AG10803 (cell line): ENCODE measurements at places on chromosomes 6 and 20.

DNA sequence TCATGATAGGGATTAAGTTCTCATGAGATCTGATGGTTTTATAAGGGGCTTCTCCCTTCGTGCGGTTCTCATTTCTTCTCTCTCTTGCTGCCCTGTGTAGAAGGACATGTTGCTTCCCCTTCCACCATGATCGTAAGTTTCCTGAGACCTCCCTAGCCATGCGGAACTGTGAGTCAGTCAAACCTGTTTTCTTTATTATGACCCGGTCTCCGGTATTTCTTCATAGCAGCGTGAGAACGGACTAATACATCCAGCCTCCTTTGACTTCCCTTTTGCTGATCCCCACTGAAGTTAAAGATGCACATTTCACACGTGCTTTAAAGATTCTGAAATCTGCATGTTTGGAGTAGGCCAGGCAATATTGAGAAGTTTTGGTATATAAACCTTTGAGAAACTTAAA lies 543.1 kb downstream of the PRKN start:
- DNase-seq = no peak

DNA sequence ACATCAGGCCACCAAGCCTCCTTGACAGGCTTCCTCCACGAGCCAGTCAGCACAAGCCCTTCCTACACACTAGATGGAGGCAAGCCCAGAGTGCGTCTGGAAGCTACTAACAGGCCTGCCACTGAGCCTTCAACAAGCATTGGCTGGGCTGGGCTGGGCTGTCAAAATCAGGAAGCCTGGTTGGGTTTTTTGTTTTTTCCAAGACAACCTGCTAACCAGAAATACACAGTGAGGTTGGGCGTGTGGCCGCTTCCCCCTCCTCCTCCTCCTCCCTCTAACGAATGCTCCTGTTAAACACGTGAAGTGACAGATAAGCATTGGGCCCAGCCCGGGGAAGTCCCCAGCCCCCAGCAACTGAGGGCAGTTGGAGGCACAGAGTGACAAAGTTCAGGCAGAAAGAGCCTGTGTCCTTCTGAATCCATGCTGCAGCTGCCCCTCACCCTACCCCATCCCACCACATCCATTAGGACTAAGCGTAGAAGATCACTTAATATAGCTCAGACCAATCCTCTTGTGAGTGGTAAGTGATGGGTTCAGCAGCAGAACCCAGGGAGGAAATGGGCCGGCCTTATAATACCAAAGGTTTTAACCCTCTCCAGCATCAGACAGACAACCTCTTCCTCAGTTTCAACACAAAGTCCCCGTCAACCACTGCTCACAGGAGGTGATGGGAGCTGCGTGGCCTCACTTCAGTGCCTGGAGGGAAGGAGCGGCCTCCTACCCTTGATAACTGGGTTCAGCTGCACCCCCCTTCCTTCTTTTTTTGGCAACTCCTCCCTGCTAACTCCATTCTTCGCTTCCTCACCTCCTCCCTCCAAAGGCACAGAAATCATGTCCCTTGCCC lies 1.1 kb downstream of the NFATC2 start:
- DNase-seq = peak; percentile 78

DNA sequence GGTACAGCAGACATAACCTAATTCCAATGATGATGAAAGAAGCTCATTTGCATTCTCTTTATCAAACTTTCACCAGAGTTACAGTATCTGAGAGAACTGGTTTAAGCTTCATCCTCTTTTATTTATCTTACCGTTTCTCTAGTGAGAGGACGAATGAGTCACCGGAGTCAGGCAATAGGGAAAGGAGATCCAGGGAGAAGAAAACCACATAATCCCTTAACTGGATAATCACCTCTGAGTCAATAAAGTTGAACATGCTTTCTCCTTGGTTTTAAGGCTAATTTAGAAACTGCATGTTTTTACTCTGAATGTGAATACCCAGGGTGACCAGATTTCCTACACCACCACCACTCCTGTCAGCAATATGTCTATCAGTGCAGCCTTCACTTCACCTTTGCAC lies 313.7 kb upstream of the TBX18 start:
- peak; percentile 88 for DNase-seq

GRCh38 chr6:165013701-165014100 lies 295.7 kb downstream of the C6orf118 start:
- DNase-seq = peak; percentile 57

DNA sequence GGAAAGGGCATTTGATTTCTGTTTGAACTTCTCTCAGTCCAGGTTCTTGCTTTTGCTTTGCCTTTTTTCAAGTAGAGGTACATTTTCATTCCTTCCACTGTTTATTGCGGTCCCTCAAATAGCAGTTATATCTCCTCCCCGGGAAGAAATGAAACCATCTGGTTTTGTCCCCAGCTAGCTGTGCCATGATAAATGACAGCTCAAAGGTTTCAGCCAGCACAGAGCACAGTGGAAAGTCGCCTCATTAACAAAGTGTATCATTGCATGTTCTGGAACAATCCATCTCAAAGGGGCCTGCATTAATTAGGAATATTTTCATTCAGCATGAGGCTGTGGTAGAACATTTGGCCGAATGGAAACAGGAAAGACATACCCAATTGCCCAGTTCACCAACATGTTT lies 146.0 kb downstream of the EDN3 start:
- no peak for DNase-seq

- peak; percentile 20 for DNase-seq
These were observed 69.5 kb downstream of the ZFAND3 start for GRCh38 chr6:37889051-37889450.

DNA sequence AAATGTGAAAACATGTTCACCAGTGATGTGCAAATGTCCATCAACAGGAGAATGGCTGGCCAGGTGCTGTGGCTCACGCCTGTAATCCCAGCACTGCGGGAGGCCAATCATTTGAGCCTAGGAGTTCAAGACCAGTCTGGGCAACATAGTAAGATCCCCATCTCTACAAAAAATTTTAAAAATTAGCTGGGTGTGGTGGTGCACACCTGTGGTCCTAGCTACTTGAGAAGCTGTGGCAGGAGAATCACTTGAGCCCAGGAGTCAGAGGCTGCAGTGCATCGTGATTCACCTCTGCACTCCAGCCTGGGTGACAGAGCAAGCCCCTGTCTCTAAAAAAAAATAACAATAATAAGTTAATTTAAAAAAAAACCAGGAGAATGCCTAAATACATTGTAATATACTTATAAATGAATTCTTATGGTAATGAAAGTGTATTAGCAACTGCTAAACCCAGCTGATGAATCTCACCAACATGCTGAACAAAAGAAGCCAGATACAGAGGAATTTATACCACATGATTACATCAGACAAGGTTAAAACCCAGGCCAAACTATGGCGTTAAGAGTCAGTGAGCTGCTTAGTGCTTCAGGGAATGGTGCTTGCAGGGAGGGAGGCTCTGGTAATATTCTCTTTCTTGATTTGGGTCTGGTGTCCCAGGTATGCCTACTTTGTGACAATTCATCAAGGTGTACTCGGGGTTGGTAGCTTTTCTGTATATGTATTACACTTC lies 36.4 kb downstream of the RPP40 start:
- DNase-seq = peak; percentile 67

DNA sequence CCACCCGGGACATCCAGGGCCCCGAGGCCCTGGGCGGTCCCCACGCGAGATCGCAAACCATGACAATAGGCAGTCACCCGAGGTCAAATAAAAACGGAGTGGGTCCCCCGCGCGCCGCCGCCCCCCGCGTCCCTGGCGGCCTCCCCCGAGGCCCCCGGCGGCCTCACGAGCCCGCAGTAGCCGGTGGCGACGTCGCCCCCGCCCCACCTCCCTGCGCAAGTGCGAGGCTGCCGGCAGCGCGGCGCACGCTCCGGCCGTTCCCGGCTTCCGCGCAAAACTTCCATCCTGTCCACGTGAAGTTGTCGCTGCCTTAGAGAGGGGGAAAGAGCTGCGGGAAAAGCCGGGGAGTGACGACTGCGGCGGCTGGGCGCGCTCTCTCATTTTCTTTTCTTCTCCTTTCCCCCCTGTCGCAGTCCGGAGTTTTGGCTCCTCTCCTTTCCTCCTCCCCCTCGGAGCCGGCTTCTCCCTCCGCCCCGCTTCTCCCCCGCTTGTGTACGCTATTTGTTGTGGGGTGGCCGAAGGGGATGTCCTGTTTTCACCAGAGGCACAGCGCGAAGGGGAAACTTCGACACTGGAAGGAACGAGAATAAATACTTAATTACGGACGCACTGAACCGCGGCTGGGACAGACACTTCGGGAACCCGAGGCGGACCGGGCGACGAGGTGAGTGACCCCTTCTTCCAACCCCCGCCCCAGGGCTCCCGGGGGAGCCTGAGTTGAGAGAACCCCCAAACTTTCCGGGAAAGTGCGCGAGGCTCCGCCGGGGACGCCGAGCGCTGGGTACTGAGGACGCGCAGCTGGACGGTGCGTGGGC lies at the start of gene EYA4:
EYA4 (plus strand) TSS at position 272 of the 815 bp plus-strand sequence. CDS start 33,424 bp downstream, outside the sequence.
- no peak for DNase-seq

- DNase-seq = peak; percentile 85
These were observed 253.2 kb downstream of the UST start for GRCh38 chr6:148999929-149000468.

DNA sequence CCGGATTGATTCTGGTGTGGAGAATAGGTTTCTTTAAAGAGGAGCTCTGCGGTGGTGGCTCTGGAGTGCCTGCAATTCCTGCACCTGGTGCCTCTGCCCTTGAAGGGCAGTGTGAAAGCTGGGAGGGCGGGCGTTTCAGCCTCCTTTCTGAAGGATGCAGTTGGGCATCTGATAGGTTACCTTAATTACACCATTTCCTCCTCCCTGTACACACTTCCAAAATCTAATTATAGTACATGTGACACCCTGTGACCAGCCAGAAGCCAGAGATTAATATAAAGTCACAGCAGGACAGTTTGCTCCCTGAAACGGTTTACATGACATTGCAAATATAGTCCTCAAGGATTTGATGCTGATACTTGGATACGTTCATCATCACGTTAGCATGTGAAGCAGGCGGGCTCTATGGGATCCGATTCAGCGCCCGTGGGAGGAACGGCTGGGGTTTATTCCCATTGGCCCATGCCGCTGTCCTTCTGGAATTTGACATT lies 548.2 kb downstream of the QKI start:
- DNase-seq = no peak

DNA sequence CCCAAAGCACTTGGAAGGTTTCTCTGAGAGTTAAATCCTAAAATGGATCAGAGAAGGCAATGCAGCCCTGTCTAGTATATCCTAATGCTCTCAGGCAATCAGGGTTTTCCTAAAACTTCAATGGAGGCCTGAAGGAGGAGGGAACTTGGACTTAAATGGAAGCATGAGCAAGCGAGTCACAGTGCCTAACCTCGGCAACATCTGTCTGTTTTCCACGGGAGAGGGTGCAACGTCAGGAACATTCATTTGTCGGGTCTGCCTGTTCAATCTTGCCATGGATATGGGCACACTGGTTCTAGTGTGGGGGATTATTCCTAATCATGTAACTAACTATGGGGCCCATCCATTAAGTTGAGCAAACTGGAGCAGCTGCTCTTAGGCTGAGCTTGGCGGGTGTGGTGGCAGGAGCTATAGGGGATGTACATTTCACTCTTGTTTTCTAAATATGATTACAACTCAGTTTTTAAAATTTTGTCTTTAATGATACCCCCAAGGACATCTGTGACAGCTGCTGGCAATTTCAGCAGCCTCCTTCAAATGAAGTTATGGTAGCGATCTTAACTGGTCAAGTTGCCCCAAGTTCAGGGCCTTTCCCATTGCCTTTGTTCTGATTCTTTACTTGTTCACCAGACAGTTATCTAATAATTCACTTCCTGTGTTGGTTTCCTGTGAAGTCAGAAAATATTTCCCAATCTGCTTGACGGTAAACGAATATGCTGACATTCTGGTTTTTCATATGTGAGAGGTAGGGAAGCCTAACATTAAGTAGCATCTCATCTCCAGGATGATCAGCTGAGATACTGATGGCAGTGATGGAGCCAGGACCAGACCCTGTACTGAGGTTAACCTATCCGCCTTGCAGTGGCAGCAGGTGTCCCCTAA lies 21.6 kb downstream of the DSE start:
- DNase-seq = no peak

GRCh38 chr6:36717231-36717825 lies 19.7 kb downstream of the RAB44 start:
- no peak for DNase-seq

DNA sequence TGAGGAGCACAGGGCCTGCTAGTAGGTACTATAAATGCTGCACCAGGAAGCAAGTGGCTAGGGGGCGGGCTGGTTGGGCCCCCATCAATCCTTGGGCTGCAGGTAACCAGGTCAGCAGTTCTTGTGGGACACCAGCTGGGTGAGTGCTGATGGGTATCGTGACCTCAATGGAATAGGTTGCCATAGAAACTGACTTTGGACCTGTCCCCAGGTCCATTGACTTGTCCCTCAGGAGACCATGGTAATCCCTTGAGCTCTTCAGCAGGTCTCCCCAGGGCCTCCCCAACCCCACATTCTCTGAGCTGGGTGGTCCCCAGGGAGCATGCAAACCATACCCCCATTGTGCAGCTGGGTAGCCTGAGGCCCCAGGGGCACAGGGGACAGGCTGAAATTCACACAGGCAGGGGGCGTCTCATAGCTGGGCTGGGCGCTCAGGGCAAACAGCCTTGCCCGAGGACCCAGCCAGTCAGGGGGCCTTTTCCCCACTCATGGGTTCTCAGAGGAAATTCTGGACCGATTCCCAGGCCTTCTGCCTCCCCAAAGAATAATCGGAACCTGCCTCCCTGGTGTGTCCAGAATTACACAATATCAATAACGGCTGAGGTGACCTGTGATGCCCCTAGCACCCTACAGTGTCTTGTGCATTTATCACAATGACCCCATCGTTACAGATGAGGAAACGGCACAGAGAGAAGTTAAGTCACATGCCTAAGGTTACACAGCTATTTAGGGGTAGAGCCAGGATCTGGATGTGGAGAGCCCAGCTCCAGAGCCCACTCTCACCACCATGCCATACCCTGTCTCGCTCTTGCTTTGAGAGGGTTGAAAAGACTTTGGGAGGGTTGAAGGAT lies 35.9 kb downstream of the SRC start:
- DNase-seq = no peak

DNA sequence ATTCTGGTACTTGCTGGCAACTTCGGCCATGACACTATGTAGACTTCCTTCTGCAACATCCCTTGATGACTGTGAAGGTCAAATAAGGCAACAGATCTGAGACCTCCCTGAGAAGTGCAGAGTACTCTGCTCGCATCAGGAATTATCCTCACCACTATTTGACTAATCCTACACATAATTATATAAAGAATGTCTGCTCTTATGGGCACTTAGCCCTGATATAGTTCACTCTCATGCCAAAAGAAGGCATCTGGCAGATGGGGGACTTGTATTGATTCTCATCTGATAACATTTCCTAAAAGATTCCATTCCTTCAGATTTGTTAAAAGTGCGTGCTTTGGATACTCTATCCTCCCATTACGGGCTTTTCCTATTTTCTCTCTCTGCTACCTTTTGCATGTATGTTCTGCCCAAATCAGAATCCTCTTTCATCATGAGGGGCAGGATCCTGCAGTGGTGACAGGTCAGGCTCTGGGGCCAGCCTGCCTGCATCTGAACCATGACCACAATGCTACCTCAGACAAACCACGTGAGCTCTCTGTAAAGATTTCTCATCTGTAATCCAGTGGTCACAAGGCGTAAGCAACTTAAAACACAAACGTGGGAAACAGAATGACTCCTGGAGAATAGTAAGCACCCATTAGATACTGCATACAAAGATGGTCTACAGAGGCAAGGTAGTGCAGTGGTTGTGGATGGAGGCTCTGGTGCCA lies 134.0 kb downstream of the GJA10 start:
- DNase-seq = no peak
